ENCODE measurements at places on chromosomes 1 and 21. TPM values are rescaled to one million over a fixed set of nuclear protein-coding genes. Genes with fewer than 3 reads are reported as not detected.

- DNase-seq = no peak
These were observed 286.3 kb downstream of the MATN1 start for GRCh38 chr1:30437059-30437576.

- DNase-seq = no peak
These were observed 166.6 kb downstream of the DSCAM start for GRCh38 chr21:40680311-40680710.

DNA sequence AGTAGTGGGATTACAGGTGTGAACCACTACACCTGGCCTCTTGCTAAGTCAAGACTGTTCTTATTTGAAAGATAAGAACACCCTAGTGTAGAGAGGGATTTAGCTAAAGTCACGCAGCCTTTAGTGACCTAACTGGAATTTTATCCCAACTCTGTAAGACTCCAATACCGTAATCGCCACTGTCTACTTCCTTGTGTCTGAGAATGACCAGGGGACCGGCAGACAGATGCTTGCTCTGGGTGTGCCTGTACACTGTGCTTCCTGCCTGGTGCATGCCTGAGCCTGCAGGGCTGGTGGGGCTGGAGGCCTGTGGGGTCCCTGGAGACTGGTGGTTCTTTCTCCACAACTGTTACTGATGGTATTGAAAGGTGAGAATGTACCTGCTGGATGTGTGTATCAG lies 15.3 kb downstream of the MFSD2A start:
- no peak for DNase-seq

DNA sequence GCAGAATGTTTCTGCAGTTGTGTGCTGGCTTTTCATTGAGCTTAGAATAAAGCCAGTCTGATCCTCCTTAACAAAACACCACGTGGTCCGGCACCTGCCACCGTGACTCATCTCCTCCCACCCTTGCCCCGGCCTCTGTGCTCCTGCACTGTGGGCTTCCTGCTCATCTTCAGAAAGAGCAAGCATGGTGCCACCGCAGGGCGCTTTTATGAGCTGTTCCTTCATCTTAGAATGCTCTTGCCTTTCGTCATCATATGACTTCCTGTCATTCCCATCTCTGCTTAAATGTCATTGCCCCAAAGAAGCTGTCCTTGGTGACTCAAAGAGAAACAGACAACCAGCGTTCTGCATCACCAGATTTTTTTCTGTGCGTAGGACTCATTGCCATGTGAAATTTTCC lies 117.8 kb downstream of the HHAT start:
- DNase-seq = no peak

DNA sequence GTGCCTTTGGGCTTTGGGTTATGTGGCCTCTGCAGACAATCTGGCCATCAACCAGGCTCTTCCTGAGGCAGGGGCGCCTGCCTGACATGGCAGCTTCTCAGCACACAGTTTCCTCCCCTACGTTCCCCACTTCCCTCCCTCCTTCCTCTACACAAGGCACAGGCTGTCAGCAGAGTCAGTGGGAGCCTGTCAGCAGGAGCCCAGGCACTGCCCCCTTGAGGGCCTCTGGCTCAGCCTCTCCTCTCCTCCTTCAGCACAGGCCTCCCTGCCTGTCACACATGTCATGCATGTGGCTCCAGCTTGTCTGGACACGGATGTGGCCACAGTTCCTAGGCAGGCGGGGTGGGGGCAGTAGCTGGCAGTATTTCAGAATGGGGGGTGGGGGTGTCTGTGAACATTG lies 52.2 kb upstream of the ARTN start:
- no peak for DNase-seq

- no peak for DNase-seq
These were observed 10.7 kb downstream of the FOXO6 start for GRCh38 chr1:41371630-41372599.

DNA sequence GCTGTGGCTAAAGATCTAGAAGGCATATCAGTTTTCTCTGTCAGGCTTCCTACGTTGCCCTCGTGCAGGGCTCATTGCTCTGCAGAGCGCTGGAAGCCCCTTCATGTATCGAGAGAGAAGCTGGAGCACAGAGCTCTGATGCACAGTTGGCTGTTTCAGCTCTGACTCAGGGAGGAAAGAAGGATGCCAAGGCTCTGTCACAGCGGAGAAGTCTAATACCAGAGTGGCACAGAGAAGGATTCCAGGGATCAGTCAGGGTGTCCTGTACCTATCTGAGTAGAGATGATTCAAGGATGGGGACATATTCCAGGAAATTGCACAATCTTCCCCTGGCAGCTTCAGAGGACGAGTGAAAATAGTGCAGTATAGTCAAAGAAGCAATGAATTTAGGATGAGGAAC lies 179.2 kb upstream of the FMN2 start:
- no peak for DNase-seq

DNA sequence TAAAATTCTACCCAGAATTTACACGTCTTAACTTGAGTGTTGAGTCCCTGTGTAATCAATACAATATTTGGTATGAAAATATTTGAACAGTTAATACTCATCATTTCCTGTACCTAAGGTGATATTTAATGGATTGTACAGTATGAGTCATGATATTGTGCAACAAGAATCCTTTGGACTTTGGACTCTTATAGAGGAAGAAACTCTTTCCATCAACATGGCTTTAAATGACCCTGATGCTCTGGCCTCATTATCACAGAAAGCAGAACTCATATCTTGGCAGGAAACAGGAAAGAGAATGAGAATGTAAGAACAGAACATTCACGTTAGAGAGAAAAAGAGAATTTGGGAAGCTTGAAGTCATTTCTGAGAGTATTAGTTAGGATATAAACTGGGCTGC lies 168.8 kb upstream of the B3GALT2 start:
- DNase-seq = no peak

DNA sequence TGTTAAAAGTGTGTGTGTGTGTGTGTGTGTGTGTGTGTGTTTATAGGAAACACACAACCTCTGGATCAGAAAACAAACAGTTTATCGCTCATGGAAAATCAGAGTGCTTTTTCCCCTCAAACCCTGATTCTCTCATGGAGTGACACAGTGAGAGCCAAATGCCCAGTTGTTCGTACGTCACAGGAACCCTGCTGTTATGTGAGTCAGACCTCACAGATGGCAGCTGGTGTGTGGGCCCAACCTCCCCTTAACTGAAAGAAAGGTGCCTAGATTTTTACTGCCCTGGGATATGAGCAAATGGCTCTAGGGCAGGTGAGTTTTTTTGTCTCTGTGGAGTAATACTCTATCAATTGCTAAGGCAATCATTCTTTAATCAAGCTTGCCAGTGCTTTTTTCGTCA lies 1788.1 kb downstream of the BRINP3 start:
- no peak for DNase-seq

DNA sequence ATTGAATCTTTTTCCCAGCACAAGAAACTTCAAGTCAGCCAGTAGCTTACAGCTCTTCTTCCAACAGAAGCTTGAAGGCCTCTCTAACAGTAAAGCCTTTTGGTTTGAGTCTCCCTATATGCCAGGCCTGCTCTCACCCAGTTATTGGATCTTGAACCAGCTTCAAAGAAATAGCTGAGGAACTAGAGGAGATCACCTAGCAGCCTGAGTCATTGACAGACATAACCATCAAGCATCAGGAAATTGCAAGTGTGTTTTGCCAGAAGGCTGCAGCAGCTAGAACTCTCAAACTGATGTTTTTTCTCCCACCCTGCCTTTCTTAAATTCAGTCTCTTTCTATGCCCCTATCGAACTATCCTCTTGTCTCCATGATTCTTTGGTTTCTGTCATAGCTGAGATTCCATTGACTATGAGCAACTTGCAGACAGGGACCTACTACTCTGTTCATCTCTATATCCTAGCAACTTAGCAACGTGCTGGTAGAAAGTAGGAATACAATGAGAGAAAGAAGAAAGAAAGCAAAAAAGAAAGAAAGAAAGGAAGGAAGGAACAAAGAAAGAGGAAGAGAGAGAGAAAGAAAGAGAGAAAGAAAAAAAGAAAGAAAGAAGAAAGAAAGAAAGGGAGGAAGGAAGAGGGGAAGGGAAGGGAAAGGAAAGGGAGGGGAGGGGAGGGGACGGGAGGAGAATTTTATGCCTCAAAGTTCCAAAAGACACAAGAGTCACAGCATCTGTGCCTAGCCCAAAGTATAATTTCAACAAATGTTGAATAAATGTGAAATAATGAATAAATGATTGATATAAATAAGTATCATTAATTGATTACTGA lies 60.0 kb upstream of the FGGY start:
- no peak for DNase-seq

- no peak for DNase-seq
These were observed 2.2 kb downstream of the S100A2 start for GRCh38 chr1:153563483-153563901.

DNA sequence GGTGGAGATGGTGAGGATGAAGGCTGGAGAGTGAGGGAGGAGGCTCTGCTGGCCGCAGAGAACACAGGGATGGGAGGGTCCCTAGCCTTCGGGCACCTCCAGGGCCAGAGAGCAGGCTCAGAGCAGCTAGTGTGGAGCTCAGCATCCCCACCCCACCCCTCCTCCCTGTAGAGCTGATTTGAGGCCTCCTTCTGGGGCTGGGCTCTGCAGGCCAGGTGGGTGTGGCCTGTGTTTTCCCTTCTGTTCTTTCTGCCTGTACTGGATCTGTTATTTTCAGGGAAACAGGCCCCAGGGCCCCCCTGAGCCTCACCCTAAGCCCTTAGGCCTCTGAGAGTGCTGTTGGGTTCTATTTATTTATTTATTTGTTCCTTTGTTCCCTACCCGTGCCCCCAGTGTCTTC lies 44.8 kb downstream of the TMCC2 start:
- no peak for DNase-seq

DNA sequence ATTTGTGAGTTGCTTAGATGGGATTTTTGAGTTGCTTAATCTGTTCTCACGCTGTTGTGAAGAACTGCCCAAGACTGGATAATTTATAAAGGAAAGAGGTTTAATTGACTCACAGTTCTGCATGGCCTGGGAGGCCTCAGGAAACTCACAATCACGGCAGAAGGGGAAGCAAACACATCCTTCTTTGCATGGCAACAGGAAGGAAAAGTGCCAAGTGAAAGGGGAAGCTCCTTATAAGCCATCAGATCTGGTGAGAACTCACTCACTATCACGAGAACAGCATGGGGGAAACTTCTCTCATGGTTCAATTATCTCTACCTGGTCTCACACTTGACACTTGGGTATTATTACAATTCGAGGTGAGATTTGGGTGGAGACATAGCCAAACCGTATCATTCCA lies 10.3 kb downstream of the CLIC6 start:
- DNase-seq = no peak

- peak; percentile 4 for DNase-seq
These were observed 2.4 kb upstream of the WNT3A start for GRCh38 chr1:228004331-228004855.

DNA sequence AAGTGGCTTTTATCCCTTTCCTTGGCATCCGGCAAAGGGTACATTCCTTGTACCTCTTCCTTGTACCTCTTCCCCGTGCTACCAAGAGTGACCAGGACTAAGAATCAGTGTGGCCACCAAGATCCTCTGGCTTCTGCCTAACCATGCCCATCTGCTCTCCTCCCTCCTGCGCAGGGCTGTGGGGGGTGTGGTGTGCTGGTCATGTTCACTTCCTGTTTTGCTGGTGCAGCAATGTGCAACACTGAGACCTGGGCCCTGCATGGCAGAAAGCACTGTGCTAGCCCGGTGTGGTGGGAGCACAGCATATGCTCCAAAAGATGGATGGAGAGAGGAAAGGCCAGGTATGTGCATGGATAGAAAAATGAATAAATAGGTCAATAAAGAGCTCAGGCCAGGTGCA lies 33.3 kb upstream of the TENT5C start:
- DNase-seq = no peak

SPATA45 gene
- total RNA-seq = not detected

EFNA3 gene
- total RNA-seq = 3.2 TPM

VTCN1 gene
- not detected for total RNA-seq

ZSWIM5 gene
- 6.6 TPM for total RNA-seq

VANGL2 gene
- total RNA-seq = 8.2 TPM

TRABD2B gene
- total RNA-seq = 1.3 TPM

REN gene
- total RNA-seq = 6.8 TPM

KCNQ4 gene
- not detected for total RNA-seq
